ENCODE measurements at places on chromosomes 13 and 19. TPM values are rescaled to one million over a fixed set of nuclear protein-coding genes. Genes with fewer than 3 reads are reported as not detected.
A peak's percentile ranks its signal among the peaks of the same experiment; 100 is the strongest.

- no peak for DNase-seq
Measured at GRCh38 chr13:97306645-97307044, 84.5 kb downstream of the MBNL2 start.

GRCh38 chr19:1902923-1903322, 2.3 kb upstream of the ADAT3 start:
- no peak for DNase-seq

DNA sequence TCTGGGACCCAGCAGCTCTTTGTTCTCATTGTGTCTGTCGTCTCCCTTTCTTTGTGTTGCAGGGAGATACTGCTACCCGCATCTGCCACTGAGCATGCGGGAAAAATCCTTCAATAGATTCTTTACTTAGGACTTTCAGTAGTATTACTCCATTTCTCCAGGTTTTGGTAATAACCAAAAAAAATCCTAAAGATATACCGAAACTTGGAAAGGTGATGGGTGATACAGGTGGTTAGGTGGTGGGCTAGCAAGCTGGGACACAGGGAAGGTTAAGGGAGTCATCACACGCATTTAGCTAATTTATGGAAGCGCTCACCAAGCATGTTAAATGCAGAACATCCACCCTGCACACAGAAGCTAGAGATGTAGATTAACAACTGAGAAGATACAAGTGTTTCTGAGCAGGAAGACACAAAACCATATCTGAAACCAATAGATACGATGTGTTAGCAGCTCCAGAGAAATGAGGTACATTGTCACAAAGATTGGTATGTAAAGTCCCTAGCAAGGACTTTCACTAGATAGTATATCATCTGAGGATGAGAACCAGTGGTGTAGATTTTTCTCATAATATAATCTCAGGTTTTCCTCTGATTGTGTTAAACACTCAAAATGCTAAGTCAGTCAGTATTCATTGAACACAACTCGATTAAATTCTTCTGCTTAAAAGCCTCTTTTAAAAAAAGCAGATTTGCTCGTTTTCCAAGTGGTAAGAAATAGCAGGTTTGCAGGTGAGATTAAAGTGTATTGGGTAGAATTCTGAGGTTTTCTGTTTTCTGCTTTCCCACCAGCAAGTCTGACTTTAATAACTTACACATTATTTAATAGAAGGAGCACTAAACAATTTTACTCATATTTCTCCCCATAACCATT, 1.2 kb upstream of the SLAIN1 start:
- DNase-seq = no peak

DNA sequence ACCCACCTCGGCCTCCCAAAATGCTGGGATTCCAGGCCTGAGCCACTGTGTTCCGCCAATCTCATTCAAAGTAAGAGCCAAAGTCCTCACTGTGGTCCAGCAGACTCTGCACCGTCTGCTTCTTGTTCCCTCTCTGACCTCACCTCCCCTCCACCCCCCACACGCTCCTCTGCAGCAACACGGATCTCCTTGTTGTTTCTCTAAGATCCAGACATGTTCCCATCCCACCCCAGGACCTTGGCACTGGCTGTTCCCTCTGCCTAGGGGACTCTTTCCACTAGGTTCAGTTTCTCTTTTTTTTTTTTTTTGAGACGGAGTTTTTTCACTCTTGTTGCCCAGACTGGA, 38.4 kb downstream of the LTBP4 start:
- DNase-seq = no peak

- DNase-seq = no peak
Measured at GRCh38 chr13:99873832-99874430, 97.6 kb downstream of the ZIC5 start.

DNA sequence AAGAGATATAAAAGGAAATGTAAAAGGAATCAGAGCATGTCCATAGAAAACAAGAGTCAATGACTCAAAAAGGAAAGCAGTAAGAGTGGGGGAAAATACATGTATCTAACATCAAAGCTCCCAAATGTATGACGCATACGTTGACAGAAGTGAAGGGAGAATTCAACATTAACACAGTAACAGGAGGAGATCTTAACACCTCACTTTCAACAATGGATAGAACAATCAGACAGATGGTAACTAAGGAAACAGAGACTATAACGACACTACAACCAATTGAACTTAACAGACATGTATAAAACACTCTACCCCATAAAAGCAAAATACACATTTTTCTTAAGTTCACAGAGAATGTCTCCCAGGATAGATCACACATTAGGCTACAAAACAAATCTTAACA, 774.8 kb upstream of the ARGLU1 start:
- DNase-seq = no peak

GRCh38 chr13:45055198-45055901, 65.0 kb upstream of the GTF2F2 start:
- peak; percentile 93 for DNase-seq

- DNase-seq = no peak
Measured at GRCh38 chr13:96993634-96994016, 651 bp downstream of the OXGR1 start.

Gene ZNF284
- total RNA-seq = 5.0 TPM

All from IMR-90 (cell line).